Amniotic stem cell (primary cell): ENCODE measurements at places on chromosomes 7 and 10.
A peak's percentile ranks its signal among the peaks of the same experiment; 100 is the strongest.

GRCh38 chr7:28984631-28985030 lies 26.5 kb upstream of the TRIL start:
- DNase-seq = peak; percentile 59

DNA sequence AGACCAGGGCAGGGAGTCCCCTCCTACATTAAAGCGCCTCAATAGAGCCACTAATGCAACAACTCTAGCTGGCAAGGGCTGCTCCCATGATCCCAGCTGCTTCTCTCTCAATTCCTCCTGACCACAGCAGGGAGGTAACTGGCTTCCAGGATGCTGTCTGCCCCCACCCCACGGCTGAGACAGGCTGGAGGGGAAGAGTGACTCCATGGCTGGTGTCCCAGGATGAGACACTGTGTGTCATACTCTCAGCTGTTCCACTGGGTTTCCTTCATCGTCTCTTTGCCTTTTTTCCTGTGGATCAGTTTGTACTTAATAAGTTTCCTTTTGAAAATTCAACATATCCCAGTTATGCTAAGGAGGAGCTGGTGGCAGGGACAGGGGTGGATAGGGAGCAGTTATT lies 27.7 kb upstream of the MYH16 start:
- DNase-seq = no peak

GRCh38 chr10:118585234-118585633 lies 10.2 kb downstream of the PRLHR start:
- DNase-seq = no peak

- no peak for DNase-seq
Observed at GRCh38 chr10:126334272-126334671, 54.0 kb downstream of the ADAM12 start.

- no peak for DNase-seq
Observed at GRCh38 chr10:11234857-11235531, 217.3 kb downstream of the CELF2 start.

DNA sequence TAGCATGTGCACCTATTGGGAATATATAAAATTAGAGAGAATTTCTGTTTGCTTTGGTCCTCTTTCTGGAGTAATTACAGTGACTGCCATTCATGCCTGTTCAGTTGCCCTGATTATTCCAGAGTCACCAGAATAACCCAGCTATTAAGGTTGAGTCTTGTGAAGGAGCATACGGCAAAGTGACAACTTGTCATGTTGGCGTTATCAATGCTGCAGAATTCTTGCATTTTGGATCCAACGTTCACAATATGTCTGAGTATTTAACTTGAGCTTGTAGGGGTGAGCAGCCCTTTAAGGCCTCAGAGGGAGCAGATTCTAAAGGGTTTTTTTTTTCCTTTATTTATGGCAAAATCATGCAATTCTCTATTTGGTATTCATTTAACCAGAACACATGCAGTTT lies 419.4 kb upstream of the MGMT start:
- DNase-seq = no peak

DNA sequence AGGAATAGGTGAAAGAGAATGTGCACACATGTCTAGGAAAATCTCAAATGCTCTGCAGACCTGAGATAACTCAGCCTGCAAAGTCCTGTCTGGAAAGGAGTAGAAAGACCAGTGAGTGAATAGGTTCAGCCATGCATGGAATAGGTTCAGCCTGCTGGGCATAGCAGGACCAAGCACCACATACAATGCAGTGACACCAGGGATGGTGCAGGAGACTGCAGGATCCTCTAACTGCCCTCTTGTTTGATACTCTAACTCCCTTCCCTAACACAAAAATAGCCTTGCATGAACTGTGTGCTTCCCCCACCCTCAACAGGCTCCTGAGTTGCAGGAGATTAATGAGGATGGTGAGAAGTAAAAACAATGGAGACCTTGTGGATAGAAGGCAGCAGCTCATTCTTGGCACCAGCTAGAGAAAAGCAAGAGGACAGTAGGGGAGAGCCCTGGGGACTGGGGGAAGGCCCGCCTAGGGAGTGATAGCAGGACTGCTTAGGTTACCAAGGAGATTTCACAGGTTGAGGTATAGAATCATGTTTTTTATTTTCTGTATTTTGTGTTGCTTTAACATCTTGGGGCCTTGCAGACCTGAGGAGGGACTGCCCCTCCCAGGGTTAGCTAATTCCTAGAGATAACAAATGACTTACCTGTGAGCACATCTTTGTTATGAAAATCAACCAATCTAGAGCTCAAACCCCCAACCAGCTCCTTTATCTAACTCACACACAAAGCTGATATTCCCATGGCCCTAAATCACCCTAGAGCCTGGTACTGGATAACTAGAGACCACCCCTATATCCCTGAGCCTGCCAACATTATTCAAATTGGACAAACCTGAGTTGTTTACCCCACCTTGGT lies 187.8 kb downstream of the PLPP4 start:
- DNase-seq = no peak

DNA sequence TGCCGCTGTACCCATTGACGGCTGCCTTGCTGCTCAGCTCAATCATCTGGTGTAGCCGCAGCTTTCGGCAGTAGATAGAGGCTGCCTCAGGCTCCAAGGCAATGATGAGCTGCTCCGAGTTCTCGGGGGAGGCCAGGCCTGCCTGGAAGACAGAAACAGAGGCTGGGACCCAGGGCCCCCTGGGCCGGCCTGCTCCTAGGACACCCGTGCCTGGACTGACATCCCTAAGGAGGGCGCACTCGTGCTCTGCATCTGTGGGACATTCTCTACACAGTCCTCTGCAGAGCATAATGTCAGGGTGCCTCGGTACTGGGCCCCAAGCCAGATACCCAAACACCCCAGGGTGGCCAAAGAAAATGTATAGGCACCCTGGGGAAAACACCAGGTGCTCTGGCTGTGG lies 58.5 kb downstream of the HSPA12A start:
- DNase-seq = no peak
